Adrenal gland (tissue), 19 donors: ENCODE measurements at places on chromosomes 16 and 17. TPM values are rescaled to one million over a fixed set of nuclear protein-coding genes. Genes with fewer than 3 reads are reported as not detected.
A peak's percentile ranks its signal among the peaks of the same experiment; 100 is the strongest.

ITGAD gene
- 0.11 TPM for total RNA-seq

AOC2 gene
- 0.60 TPM for total RNA-seq

C17orf113 gene
- total RNA-seq, result 0.69 TPM

CCL7 gene
- not detected for total RNA-seq

SLFN14 gene
- total RNA-seq, result not detected

DNA sequence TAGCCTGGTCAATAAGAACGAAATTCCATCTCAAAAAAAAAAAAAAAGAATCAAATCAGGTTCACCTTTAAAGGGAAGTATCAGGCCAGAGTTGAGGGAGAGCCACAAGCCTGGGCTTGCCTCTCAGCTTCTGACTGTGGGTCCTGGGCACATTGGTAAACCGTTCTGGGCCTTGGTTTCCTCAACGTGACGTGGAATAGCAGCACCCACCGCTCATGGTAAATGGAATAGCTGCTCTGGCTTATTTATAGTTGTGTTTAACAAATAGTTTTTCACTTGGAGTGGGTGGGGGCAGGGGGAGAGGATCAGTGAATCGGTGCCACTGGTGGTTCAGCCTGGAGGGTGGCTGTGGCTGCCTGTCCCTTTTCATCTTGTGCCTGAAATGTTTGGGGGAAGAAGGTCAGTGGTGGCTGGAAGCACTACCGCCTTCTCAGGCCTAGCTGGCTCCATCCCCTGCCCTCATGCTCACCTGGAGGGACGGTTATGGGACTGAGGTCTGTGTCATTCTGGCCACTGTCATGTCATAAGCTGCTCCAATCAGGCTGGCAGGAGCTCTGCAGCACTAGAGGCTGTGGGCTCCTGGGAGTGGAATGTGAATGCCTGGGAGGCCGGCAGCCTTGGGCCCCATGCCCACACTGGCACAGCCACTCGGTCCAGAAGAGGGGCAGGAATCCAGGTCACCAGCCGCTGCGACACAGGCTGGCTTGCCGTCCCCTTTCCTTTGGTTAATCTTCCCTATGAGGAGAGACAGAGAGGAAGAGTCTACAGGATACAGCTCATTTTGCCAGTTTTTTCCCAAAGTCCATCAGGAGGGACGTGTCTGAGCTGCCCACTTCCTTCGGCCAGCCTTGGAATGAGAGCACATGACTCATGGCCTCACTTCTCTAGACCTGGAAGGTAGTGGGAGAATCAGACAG is 27.0 kb downstream of the CCR7 start:
- peak; percentile 95 for DNase-seq

DNA sequence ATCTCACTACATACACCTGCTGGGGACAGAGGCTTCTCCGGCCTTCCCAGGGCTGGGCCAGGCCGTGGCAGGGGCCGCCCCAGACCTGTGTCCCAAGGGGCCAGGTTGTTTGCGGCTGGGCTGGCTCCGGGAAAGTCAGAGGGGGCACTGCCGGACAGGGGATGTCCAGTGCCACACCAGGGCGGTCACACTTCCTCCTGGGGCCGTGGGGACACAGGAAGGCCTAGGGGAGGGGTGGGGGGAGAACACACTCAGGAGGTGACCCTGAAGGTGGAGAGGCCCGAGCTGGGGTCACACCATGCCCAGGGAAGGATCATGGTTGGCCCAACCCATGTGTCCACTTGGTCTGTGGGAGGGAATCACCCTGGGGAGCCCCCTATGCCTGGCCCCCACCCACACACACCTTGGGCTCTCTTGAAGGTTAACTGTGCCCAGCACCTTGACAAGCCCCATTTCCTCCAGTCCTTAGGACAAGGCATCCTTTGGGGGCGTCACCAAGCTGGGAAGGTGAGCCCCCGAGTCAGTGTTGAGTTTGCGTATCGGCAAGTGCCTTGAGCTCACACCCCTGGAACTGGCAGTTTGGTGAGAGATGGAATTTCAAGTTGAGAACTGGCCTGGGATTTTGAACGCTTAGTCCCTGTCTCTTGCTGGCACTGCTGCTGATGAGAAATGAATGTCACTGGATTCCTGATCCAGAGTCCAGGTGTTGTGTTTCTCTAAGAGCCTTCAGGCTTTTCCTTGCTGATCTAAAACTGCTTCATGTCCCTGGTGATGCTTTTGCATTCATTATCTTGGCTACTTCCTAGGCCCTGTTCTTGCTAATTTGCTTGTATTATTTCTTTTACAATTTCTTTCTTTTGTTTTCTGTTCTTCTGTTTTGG is 7.7 kb upstream of the ACTG1 start:
- DNase-seq, result no peak

- DNase-seq, result peak; percentile 33
Observed at GRCh38 chr17:69883120-69883519, 191.9 kb upstream of the KCNJ16 start.

- peak; percentile 94 for DNase-seq
Observed at GRCh38 chr17:11618861-11619566, 20.7 kb downstream of the DNAH9 start.

GRCh38 chr17:65902155-65902554 is 289.8 kb downstream of the CEP112 start:
- DNase-seq, result no peak

GRCh38 chr16:85306071-85306792 is 194.0 kb upstream of the CIBAR2 start:
- peak; percentile 92 for DNase-seq
